Central memory CD8-positive, alpha-beta T cell (primary cell): ENCODE measurements at places on chromosomes 2 and 18.

DNA sequence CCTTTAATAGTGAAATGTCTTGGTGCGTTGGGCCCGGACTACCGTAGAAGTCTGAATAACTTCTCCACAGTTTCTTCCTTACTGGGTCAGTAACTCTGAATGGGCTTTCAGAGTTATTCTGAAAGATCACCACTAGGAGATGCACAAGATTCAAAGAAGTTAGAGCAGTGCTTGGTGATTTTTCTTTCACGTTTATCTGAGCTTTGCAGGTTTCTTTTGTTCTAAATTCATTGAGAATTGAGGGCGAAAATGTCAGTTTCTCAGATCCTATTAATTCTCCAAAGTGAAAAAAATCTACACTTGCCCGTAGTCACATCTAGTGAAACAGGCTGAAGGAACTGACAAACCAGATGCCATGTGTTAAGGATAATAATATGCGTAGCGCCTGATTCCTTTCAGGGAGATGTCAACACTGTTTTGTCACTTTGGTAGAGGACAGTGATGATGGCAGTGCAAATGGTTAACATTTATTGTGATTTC is 70.1 kb downstream of the QPCT start:
- no peak for DNase-seq

GRCh38 chr2:30505500-30506180 is 58.6 kb downstream of the LCLAT1 start:
- DNase-seq, result no peak

DNA sequence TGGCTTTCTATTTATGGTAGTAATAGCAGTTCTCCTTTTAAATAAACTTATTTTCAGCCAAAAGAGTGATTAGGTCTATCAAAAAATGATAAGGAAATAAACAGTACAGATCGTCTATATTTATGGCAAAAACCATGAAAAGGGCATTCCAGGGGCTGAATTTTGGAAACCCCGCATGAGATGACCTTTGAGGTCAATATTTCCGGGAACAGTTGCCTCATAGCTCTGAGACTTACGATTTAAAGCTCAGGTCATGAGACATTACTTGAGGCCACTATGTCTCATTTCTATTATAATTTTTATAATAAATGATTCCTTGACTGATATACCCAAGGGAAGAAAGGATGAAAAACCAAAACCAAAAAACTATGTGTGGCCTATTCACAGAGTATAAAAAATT is 101.1 kb downstream of the LDLRAD4 start:
- no peak for DNase-seq

DNA sequence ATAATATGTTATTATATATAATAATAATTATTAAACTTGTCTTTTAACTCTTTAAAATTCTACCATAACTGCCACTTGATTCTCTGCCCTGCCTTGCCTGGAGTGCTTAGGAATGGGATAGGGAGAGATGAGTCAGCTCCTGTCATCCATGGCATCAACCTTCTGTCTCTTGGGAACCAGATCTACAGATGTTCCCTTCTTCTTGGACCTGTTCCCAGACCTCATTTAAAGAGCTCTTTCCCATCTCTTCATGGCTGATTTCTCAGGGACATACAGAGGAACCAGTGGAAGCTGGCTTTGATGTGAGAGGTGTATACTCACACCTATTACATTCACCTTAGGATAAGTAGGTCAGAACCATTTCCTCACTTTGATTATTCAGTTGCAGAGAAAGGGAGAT is 155.3 kb upstream of the MYO3B start:
- DNase-seq, result no peak

- DNase-seq, result no peak
Observed at GRCh38 chr2:238286987-238287736, 1.2 kb downstream of the PER2 start.

DNA sequence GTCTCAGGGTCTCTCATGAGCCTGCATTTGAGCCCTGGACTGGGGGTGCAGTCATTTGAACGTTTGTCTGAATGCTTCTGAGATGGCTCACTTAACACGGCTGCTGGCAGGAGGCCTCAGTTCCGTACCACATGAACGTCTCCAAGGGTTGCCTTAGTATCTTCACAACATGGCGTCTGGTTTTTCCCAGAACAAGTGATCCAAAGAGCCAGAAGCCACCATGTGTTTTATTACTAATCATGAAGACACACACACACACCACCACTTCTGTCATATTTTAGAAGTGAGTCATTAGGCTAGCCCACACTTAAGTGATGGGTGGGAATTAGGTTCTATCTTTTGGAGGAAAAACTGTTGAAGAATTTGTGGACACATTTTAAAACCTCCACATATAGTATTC is 15.0 kb upstream of the MYO1B start:
- DNase-seq, result no peak

- DNase-seq, result no peak
Observed at GRCh38 chr18:13915995-13916431, 677 bp upstream of the MC2R start.

DNA sequence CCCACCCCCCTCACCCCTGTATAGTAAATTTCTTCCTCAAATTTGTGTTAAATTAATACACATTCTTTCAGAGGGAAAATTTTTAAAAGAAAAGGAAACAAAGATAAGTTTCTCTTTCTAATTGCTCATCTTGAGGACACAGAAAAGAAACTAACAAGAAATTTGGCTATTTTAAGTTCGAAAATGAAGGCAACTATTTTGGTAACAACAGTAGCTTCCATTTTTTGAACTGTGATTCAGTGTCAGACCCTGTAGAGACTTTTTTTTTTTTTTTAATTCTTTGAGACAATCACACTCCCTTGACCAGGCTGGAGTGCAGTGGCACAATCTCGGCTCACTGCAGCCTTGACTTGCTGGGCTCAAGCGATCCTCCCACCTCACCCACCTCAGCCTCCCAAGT is 194.9 kb downstream of the SS18 start:
- DNase-seq, result no peak

DNA sequence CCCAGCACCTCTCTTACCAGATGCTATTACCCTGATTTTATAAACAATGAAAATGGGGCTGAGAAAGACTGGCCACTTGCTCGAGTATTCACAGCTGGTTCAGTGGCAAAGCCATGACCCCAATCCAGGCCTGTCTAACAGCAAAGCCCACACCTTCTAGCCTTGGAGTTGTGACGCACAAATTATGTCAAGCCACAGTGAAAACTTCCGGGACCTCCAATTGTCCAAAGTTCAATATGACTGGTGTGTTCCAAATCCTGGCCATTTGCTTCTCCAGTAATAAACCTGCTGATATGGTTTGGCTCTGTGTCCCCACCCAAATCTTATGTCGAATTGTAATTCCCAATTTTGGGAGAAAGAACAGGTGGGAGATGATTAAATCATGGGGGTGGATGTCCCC is 64.7 kb upstream of the RIOK3 start:
- no peak for DNase-seq

DNA sequence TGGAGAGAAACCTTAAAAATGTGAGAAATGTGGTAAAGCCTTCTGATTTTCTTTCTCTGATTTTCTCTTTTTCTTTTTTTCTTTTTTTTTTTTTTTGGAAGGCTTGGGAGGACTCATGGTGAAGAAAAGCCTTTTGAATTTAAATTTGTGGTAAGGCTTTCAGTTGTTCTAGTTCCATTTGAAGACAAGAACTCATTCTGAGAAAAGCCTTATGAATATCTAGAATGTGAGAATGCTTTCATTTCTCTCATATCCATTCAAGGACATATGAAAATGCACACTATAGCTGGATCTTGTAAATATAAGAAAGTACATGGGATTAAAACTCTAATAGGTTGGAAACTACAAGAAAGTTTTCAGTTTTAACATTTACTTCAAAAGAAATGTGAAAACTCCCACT is 1045.2 kb upstream of the NRXN1 start:
- no peak for DNase-seq

GRCh38 chr18:80202264-80202998 is 44.9 kb downstream of the PARD6G start:
- DNase-seq, result no peak

- DNase-seq, result no peak
Observed at GRCh38 chr2:155481141-155481540, 782.6 kb downstream of the KCNJ3 start.

GRCh38 chr2:233124421-233125080 is 64.4 kb downstream of the INPP5D start:
- no peak for DNase-seq

DNA sequence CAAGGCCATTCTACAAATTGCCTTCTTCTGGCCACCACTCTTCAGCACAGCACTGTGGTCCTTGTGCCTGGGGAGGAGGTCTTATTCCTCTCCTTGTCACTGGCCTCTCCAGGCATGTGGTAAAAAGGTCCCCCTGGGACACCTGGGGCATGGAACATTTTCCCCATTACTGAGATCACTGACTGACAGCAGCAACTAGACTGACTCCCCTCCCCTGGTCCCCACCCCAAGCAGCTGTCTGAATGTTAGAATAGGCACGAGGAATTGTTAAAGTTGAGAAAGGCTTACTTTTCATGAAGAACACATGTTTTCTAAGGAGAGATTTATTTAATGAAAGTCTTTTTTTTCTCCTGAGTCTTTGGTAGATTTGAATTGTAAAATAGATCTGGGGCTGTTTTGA is 39.5 kb upstream of the RTN4 start:
- no peak for DNase-seq

DNA sequence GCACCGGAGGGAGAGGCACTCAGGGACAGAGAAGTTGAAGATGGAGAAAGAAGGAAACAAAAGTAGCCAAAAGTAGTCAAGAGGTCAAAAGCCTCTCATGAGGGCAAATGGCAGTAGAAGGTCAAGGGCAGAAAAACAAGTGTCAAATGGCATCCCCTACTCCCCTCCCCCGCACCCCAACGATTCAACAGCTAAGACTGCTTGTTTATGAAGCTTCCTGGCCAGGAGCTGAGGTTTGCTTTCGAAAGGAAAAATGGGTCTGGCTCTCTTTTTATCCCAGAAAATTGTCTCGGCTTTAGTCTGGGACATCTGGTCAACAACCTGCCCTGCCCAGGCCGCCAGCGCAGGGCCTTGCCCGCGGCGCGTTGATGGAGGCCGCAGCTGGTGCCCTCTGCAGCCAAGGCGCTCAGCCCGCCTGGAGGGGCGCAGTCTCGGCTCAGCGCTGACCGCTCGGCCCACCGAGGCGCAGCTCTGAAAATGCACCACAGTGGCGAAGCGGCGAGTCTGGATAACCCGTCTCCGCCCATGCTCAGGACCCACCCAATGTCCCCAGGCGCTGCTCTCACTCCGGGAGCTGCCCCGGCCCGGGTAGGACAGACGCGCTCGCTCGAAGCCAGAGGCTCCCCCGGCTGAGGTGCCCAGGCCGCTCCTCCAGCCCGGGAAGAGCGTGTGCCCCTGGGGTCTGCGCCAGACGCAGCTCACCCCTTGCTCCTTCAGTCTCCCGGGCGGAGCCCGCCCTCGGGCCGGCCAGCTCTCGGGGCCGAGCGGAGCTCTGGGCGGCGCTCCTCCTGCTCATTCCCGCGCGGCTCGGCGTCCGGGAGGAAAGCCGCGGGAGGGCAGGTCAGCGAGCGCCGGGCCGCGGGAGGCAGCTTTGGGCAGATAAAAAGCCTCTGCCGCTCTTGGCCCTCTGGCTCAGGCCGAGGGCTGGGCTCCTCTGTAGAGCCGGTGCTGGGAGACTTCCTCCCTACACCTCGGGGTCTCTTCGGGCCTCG is 1.8 kb upstream of the TBR1 start:
- DNase-seq, result no peak

DNA sequence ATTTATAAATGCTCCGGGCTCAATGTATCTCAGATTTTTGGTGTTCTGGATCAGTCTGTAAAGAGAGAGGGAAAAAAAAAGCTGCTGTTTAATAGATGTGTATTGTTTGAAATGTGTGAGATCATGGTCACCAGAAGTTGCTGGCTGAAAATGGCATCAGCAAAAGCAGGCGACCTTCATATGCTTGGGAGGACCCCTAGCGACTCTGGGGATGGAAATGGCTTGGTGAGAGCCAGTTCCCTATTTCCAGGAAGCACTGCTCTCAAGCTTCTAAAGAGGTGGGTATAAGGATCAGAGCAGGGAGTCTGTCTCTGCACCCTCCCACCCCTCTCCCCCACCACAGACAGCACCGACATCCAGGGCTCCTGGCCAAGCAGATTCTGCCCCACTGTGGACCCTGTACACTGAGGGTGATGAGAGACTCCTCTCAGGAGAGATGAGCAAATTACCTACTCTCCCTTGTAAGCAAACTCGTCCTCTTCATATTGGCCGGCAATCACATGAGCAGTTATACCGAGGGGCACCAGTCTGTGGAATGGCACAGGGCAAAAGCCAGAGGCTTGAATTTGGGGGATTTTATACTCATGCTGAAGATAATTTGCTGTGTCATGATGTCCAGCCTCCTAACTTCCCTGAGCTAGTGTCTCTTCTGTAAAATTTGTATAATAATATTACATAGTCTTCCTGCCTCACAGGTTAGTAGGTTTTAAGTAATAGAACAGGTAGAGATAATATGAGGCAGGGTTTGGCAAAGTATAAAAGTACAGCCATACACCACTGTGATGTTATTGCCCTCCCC is 29.6 kb downstream of the LHCGR start:
- DNase-seq, result no peak

- DNase-seq, result no peak
Observed at GRCh38 chr18:74503137-74503536, 7.0 kb downstream of the CNDP2 start.

GRCh38 chr2:47654790-47655562 is 128.0 kb upstream of the MSH6 start:
- no peak for DNase-seq

DNA sequence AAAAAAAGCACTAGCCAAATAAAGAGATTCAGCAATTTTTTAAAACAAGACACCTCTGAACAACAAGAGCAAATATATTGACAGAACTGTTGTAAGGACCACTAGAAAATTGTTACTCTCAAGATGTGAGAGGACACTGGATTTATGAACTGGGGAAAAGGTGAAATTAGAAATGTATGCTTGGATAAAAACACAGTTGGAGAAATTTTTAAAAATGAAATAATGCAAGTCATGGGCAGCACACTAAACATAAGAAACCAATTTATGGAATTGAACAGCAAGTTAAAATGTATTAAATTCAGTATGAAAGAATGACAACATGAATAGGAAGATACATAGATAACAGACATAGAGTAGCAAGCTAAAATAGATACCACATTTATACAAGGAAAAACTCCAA is 377.4 kb downstream of the LRRTM4 start:
- no peak for DNase-seq

- DNase-seq, result no peak
Observed at GRCh38 chr2:16870491-16871076, 204.9 kb upstream of the CYRIA start.

DNA sequence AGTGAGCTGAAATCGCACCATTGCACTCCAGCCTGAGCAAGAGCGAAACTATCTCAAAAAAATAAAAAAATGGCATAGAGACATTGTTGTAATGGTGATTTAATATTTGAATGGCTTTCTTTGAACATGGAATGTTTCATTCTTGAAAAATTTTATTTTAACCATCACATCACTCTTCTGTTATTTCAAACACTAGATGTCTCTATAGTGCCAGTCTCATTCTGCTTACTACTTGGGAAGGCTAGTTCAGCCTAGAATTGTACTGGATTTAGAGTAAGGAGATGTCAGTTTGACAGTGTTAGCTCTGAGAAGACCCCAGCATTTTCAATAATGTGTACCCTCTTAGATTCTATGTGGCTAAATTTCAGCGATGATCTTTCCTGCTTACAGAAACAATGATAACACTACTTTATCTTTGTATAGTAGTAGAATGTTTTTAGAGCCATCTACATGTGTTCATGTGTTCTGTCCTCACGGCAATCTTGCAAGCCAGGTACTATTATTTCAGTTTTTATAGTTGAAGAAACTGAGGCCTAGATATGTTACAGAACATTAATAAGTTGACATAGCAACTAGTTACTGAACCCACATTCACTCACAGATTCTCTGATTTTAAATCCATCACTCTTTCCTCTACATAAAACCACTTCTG is 142.9 kb upstream of the ZSWIM2 start:
- no peak for DNase-seq

- no peak for DNase-seq
Observed at GRCh38 chr18:48827291-48828193, 123.2 kb downstream of the SMAD7 start.
